ENCODE measurements at places on chromosomes 3 and 15. TPM values are rescaled to one million over a fixed set of nuclear protein-coding genes. Genes with fewer than 3 reads are reported as not detected.

GPR160 gene
- 15.1 TPM for total RNA-seq

KIF15 gene
- 0.72 TPM for total RNA-seq

ACTRT3 gene
- total RNA-seq = 1.2 TPM

SAMD7 gene
- total RNA-seq = not detected

ECE2 gene
- total RNA-seq = not detected

MESP2 gene
- not detected for total RNA-seq

GRCh38 chr3:46187341-46187700 lies 20.8 kb downstream of the CCR1 start:
- no peaks in the 10 kb centered on the region for H3K27me3 ChIP-seq
- H3K36me3 ChIP-seq = no peaks in the 10 kb centered on the region
- DNase-seq = no peak
- H3K4me3 ChIP-seq = no peak overlapping the region

DNA sequence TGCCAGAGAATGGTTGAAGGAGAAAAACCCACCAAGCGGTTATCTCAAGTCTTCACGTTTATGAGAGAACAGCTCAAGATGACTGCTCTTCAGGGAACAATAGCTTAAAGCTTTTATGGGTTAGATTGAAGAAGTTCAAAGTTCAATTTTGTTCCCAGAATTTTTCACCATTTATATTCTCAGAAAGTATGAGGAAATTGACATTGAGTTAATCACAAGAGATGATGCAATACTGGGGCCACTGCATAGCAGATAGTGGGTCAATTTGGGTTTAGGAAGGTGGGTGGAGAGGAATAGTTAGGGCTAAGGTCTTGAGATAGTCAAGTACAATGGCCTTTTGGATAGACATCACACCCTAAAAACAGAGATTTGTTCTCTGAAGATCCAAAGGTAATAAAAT lies 539.3 kb downstream of the SQOR start:
- H3K27me3 ChIP-seq = no peaks in the 10 kb centered on the region
- H3K4me3 ChIP-seq = no peak overlapping the region
- H3K27ac ChIP-seq = no peak overlapping the region
- DNase-seq = no peak

DNA sequence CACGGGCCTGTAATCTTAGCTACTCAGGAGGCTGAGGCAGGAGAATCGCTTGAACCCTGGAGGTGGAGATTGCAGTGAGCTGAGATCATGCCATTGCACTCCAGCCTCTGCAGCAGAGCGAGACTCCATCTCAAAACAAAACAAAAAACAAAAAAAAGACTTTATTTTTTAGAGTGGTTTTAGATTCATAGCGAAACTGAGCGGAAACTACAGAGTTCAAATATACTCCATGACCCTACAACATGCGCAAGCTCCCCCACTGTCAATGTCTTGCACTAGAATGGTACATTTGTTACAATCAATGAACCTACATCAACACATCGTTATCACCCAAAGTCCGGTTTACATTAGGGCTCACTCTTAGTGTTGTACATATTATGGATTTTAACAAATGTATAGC lies 2.2 kb upstream of the CRTAP start:
- no peaks in the 10 kb centered on the region for H3K36me3 ChIP-seq
- no peaks in the 10 kb centered on the region for H3K27me3 ChIP-seq
- H3K4me3 ChIP-seq = no peak overlapping the region
- no peak for DNase-seq
- H3K4me1 ChIP-seq = peaks cover 8% of the 10 kb centered on the region

DNA sequence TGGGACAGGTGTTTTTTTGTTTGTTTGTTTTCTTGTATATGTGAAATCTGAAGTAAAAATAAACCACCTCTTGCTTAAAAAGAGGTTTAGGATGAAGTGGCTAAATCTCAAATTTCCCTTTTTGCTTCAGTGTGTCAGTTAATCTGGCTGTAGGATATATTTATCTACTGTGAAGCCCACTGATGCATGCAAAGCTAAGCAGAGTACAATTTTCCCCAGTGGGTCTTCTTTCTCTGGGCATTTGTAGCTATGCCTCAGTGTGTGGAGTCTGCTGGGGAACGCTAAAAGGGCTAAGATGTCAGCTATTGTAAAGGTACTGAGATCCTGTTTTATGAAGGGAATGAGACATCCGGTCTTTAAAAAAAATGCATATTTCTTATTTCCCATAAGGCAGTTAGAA lies 190.6 kb downstream of the TCF12 start:
- H3K27me3 ChIP-seq = no peaks in the 10 kb centered on the region
- H3K27ac ChIP-seq = no peak overlapping the region
- no peak for DNase-seq
- H3K4me1 ChIP-seq = peaks cover 5% of the 10 kb centered on the region

DNA sequence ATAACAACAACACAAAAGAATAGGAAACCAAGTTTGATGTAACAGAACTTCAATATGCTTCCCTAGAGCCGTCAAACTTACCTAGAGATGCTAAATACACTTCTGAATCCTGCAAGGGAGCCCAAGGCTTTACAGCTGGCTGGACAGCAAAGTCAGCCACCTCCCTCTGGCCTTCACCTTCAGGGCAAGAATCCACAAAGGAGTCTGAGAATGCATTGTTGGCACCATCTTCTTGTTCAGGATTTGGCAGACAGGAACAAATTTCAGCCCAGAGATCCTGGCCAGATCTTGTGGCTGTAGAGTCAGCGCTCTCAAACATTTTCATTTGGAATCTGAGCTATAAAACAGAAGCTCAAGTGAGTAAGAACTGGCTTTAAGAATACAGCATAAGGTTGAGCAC lies 2.2 kb downstream of the CCDC32 start:
- no peak overlapping the region for H3K4me3 ChIP-seq
- H3K27ac ChIP-seq = no peak overlapping the region
- peaks cover 4% of the 10 kb centered on the region for H3K27me3 ChIP-seq
- peaks cover 24% of the 10 kb centered on the region for H3K4me1 ChIP-seq

DNA sequence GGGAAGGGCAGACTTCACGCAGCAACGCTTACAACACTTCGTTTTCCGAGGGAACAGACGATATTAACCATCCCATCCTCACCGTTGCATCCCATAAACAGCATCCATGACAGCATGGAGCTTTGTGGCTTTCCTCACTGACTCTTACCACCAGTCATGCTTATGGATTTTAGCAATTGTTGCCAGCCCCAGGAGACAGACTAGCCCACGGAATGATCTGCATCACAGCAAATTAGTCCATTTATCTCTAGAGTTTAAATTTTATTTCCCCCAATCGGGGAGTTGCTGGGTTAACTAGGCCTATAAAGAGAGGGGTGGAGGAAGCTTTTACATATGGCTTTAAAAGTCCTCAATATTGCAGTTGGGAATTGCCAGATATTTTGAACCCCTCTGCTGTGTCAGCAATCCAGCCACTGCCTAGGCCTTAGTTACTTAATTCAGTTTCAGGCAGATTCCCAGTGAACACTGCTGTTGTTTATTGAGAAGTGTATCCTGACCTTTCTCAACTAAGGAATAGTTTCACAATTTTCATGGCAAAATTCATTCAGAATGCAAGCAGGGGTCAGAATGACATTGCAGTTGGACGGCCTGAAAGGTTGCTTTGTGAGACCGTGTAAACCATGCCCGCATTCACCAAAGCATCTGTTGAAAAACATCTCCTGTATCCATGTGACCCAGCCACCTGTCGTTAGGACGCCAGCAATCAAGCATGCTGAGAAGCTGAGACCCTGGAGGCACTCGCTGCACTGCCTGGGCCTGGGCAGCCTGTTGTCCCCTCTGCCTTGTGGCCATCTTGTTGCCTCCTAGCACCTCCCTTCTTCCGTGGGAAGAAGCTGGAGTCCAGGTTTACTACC lies 397.4 kb upstream of the TPM1 start:
- no peak overlapping the region for H3K4me3 ChIP-seq
- no peaks in the 10 kb centered on the region for H3K36me3 ChIP-seq
- H3K4me1 ChIP-seq = no peaks in the 10 kb centered on the region
- no peak for DNase-seq
- no peaks in the 10 kb centered on the region for H3K27me3 ChIP-seq
- H3K27ac ChIP-seq = no peak overlapping the region

DNA sequence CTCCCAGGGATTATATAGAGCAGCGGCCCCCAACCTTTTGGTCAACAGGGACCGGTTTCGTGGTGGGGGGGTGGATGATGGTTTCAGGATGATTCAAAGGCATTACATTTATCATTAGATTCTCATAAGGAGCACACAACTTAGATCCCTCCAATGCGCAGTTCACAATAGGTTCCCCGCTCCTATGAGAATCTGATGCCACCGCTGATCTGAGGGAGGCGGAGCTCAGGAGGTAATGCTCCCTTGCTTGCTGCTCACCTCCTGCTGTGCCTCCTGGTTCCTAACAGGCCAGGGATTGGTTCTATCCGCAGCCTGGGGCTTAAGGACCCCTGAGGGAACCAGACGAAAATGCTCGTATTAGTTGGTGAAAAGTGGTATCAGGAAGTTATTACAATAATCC lies 1.3 kb upstream of the HACD2 start:
- H3K36me3 ChIP-seq = no peaks in the 10 kb centered on the region
- H3K27ac ChIP-seq = peak overlapping the region; percentile 83
- peak overlapping the region; percentile 91 for H3K4me3 ChIP-seq
- DNase-seq = peak; percentile 49
- no peaks in the 10 kb centered on the region for H3K27me3 ChIP-seq

DNA sequence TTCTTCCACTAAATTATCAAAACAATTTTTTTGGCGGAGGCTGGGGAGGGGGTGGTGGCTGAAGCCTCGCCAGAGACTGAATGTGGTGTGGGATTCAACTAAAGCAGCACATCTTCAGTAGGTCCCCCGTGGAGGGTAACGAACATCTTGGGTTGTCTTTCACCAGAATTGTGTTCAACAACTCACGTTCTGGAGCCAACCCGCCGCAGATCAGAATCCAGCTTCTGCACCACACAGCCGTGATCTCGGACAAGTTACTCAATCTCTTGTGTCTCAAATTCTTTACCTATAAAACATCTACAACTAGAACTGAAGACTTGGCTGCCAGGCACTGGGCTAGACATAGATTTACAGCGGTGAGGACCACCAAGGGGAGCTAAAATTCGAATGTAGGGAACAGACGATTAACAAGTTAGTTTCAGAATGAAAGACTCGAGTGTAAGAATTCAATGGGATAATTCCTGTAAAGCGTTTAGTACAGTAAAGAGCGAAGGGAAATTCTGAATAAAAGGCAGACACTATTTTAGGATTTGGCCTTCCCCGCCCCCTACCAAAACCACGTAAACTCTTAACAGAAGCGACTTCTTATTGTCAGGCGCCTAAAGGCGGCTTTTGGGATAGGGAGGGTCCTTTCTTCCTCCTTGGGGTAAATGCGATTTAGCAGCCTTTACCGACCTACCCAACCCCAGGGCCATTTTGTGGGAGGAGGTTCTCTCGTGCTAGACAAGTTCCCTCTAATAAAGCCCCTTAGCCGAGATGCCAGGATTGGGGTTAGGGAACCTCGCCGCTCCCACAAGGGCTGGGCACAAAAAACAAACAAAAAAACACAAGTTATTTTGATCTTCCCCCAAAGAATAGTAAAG lies 697 bp upstream of the RAB5A start:
- peaks cover 37% of the 10 kb centered on the region for H3K4me1 ChIP-seq
- DNase-seq = no peak
- no peaks in the 10 kb centered on the region for H3K27me3 ChIP-seq
- H3K4me3 ChIP-seq = peak overlapping the region; percentile 43

GRCh38 chr3:49295489-49296058 lies 18.5 kb upstream of the C3orf62 start:
- no peaks in the 10 kb centered on the region for H3K27me3 ChIP-seq
- H3K4me1 ChIP-seq = peaks cover 26% of the 10 kb centered on the region
- peaks cover 26% of the 10 kb centered on the region for H3K36me3 ChIP-seq
- peak overlapping the region; percentile 4 for H3K27ac ChIP-seq
- peak; percentile 86 for DNase-seq

DNA sequence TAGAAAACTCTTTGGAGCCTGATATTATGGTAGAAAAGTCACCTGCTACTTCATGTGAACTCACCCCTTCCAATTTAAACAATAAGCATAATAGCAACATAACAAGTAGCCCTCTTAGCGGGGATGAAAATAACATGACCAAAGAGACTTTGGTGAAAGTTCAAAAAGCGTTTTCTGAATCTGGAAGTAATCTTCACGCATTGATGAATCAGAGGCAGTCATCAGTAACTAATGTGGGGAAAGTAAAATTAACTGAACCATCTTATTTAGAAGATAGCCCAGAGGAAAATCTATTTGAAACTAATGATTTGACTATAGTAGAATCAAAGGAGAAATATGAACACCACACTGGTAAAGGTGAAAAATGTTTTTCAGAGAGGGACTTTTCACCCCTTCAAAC lies 5.1 kb upstream of the SCG5 start:
- H3K36me3 ChIP-seq = no peaks in the 10 kb centered on the region
- no peaks in the 10 kb centered on the region for H3K4me1 ChIP-seq
- no peak overlapping the region for H3K27ac ChIP-seq
- no peak overlapping the region for H3K4me3 ChIP-seq
- no peaks in the 10 kb centered on the region for H3K27me3 ChIP-seq

DNA sequence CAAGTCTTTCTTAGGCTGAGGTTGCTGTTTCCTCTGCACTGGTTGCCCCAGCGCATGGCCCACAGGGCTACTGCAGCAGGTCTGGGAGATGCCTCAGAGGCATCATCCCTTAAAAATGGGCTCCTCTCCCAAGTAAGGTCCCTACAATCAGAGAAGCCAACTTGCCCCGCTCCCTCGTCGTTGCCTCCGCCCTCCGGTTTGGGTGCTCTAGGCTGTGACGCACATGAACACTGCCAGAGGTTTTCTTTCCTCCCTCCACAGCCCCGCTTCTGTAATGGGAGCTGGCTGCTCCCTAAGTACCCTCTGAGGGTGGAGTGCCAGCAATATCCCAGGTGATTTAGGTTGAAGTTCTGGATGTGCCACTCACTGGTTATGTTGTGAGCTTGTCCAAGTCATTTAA lies 14.0 kb downstream of the MAGEF1 start:
- H3K27ac ChIP-seq = no peak overlapping the region
- H3K36me3 ChIP-seq = no peaks in the 10 kb centered on the region
- H3K4me1 ChIP-seq = peaks cover 7% of the 10 kb centered on the region
- DNase-seq = no peak
- H3K27me3 ChIP-seq = no peaks in the 10 kb centered on the region

DNA sequence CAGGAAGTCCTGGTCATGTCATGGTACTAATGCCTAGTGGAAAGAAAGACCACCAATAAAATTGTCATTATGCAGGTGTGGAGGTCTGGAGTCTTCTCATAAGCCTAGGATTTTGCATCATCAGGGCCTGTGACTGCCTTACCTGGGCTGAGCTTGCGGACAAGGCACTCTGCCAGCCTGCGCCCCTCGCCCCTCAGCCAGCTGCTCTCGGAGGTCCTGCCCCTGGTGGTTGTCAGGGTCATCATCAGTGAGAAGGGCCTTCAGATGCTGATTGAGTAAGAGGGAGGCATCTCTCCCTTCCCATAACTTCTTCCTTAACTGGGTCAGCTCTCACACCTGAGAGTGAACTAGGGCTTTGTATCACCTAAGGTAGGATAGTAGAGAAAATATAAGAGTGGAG lies 132.8 kb downstream of the DCLK3 start:
- no peaks in the 10 kb centered on the region for H3K27me3 ChIP-seq
- H3K36me3 ChIP-seq = no peaks in the 10 kb centered on the region
- H3K4me3 ChIP-seq = no peak overlapping the region
- no peak overlapping the region for H3K27ac ChIP-seq

DNA sequence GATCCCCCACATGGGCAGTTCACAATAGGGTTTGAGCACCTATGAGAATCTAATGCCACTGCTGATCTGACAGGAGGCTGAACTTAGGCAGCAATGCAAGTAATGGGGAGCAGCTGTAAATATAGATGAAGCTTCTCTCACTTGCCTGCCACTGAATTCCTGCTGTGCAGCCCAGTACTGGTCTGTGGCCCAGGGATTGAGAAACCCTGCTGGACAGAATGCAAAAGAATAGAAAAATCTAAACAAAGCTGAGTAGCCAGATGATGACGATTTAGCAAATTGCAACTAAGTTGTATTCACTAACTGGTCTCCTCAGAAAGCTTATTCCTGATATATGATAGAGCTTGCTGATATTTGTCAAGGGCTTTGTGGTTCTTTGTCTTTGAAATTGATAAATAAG lies 34.3 kb upstream of the APH1B start:
- no peaks in the 10 kb centered on the region for H3K27me3 ChIP-seq
- H3K27ac ChIP-seq = peak overlapping the region; percentile 57
